ENCODE measurements at places on chromosomes 3 and 15.
A peak's percentile ranks its signal among the peaks of the same experiment; 100 is the strongest.

- H3K36me3 ChIP-seq: peaks cover 15% of the 10 kb centered on the region
- H3K4me3 ChIP-seq: no peak overlapping the region
- H3K4me1 ChIP-seq: peaks cover 6% of the 10 kb centered on the region
- no peaks in the 10 kb centered on the region for H3K27me3 ChIP-seq
- no peak for DNase-seq
- no peak overlapping the region for H3K27ac ChIP-seq
Measured at GRCh38 chr3:112611752-112612515, 29.0 kb downstream of the CCDC80 start.

GRCh38 chr3:160193644-160194192, 31.5 kb upstream of the C3orf80 start:
- no peak for DNase-seq
- no peaks in the 10 kb centered on the region for H3K36me3 ChIP-seq
- H3K27me3 ChIP-seq: no peaks in the 10 kb centered on the region
- no peaks in the 10 kb centered on the region for H3K4me1 ChIP-seq

- DNase-seq: no peak
- H3K27me3 ChIP-seq: no peaks in the 10 kb centered on the region
- H3K4me3 ChIP-seq: no peak overlapping the region
- peak overlapping the region; percentile 1 for H3K27ac ChIP-seq
- H3K36me3 ChIP-seq: peaks cover 10% of the 10 kb centered on the region
- peaks cover 66% of the 10 kb centered on the region for H3K4me1 ChIP-seq
Measured at GRCh38 chr3:38534180-38534579, 38.0 kb downstream of the EXOG start.

DNA sequence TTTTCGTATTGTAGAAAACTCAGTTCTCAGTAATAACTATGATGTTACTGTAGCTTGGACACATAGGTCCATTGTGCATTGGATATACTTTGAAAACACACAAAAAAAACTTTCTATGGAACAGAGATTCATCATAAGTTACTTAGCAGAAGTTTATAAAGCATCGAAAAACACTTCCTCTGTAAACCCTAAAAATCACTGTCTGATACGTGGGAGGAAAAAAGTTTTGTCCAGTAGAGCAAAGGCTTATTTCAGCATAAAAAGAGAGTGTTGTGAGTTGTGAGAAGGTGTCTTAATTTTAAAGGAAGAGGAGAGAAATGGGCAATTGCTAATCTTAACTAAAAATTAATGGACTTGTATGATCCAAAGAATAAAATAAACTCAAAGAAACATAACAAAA, 64.8 kb downstream of the OSTN start:
- H3K4me1 ChIP-seq: peaks cover 8% of the 10 kb centered on the region
- H3K36me3 ChIP-seq: no peaks in the 10 kb centered on the region
- H3K27ac ChIP-seq: no peak overlapping the region
- H3K4me3 ChIP-seq: peak overlapping the region; percentile 27
- no peak for DNase-seq

GRCh38 chr15:66851311-66852063, 149.5 kb downstream of the SMAD6 start:
- H3K4me3 ChIP-seq: peak overlapping the region; percentile 21
- peak overlapping the region; percentile 84 for H3K27ac ChIP-seq
- peak; percentile 93 for DNase-seq

DNA sequence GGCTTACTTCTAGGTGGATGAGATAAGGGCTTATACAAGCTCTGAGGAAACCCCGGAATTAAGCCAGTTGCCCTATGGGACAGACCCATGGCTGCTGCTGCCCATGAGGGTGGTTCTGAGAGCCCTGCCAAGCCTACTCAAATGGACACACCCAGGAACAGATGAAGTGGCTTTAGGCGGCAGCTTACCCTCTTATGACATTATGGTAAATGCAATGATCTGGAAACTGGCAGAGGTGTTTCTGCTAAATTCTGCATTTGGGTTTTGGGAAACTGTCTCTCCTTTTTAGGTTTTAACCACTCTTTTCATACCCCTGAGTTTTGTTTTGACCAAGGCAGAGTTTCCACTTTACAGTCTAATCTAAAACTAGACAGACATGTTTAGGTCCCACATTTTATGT, 9.0 kb upstream of the ZBED2 start:
- H3K4me1 ChIP-seq: no peaks in the 10 kb centered on the region
- no peak for DNase-seq
- H3K27me3 ChIP-seq: no peaks in the 10 kb centered on the region
- H3K27ac ChIP-seq: no peak overlapping the region
- no peak overlapping the region for H3K4me3 ChIP-seq
- no peaks in the 10 kb centered on the region for H3K36me3 ChIP-seq

DNA sequence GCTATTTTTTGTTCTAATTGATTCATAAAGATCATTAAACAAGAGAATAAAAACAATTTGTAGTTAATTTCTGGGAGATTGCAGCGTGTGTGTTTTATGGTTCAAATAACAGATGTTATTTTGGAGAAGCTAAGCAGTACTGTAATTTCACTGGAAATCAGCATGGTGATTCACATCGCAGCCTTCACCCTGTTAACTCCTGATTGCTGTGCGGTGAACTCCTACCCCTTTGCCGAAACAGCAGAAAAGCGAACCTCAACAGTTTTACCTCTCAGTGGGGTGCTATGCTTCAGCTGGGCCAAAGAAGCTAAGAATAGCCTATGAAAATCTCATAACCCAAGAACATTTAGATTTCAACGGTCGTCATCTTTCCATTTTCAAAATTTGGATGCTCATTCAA, 441.5 kb upstream of the RARB start:
- no peaks in the 10 kb centered on the region for H3K36me3 ChIP-seq
- H3K27me3 ChIP-seq: no peaks in the 10 kb centered on the region
- H3K4me3 ChIP-seq: no peak overlapping the region
- no peaks in the 10 kb centered on the region for H3K4me1 ChIP-seq
- no peak for DNase-seq

DNA sequence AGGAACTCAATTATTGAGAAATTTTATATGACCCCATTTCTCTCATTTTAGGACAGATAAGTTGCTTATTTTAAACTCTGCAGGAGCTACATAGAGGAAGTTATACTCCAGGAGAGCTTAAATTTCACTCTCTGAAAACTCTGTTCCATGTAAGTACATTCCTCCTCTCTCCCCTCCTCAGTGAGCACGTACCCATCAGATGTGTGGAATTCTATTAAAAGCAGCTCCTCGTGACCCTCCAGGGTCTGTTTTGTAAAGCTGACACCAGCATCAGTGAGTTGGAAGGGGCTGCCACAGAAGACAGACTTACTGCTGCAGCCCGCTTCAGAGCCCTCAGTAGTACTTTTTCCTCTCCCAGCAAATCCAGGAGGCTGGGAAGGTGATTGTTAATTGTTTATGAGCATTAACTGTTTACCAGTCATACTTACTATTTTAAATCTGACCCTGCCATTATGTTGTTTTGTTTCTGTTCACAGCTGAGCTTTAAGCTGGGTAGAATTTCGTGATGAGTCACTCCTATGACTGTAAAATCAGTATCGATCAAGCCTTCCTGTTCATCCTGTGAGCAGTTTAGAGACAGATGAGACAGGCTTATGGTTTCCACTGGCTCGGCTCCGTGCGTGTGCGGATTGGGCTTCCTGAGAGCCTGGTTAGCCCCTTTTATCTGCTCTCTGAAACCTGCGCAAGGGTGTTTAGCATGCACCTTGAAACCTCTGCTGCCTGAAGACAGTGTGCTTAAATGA, 20.4 kb downstream of the IGF1R start:
- H3K36me3 ChIP-seq: no peaks in the 10 kb centered on the region
- H3K4me3 ChIP-seq: no peak overlapping the region
- H3K27ac ChIP-seq: peak overlapping the region; percentile 34
- peaks cover 83% of the 10 kb centered on the region for H3K4me1 ChIP-seq
- DNase-seq: no peak

DNA sequence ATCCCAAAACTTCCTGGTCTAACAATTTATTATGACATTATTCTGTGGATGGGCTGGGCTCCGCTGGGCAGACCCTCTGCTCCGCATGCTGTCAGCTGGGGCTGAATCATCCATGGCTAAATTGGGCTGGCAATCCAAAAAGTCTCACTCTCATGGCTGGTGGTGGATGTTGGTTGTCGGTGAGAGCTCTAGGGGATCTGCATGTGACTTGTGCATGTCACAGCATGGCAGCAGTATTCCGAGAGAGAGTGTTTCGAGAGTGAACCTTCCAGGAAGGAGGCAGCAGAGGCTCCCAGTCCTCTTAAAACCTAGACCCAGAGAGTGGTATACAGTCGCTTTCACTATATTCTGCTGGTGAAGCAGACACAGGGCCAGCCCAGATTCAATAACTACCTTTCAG, 9.9 kb downstream of the RARB start:
- no peak overlapping the region for H3K4me3 ChIP-seq
- H3K27me3 ChIP-seq: no peaks in the 10 kb centered on the region
- DNase-seq: no peak
- no peaks in the 10 kb centered on the region for H3K36me3 ChIP-seq
- peaks cover 9% of the 10 kb centered on the region for H3K4me1 ChIP-seq
- no peak overlapping the region for H3K27ac ChIP-seq

DNA sequence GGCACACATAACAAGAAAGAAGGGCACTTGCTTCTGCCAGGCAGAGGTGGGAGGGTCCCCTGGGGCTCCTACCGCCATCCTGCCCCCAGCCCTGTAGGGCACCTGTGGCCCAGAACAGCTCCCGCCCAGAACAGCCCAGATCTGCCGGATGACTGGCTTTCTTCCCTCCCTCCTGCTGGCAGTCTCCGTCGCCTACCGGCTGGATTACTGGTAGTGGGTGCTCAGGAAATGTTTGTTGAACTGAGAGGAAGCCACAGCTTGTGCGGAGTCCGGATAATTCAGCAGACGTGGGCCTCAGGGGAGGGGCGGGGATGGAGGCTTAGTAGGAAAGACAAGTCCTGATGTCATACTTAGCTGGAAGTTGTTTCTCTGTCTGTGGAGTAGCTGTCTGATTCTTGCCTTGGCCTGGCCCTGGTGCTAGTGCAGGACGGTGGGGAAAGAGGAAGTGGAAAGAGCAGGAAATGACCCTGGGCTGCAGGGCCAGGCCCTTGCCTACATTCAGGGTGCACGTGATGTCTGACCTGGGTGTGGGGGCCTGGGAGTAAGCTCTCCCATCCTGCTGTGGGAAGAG, 6.7 kb downstream of the CCDC9B start:
- peak overlapping the region; percentile 36 for H3K4me3 ChIP-seq
- peaks cover 100% of the 10 kb centered on the region for H3K4me1 ChIP-seq
- H3K36me3 ChIP-seq: peaks cover 6% of the 10 kb centered on the region
- peak overlapping the region; percentile 94 for H3K27ac ChIP-seq
- no peaks in the 10 kb centered on the region for H3K27me3 ChIP-seq
- DNase-seq: peak; percentile 84

DNA sequence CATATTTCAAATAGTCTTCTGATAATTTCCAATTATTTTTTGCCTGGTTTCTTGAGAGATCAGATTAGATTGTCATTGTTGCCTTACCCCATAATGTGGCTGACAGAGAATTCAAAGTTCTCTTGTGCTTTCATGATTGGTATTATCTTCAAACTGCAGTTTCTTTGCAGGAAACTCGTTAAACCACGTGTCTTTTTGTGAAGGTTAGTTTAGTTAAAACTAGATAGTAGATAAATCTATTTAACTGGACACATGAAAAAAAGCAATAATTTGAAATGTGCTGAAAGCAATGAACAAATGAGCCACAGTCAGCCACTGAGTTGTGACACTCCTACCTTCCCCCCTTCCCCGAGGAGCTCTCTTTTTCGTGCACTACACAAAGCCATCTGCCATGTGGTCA, 327.5 kb upstream of the UMPS start:
- no peak overlapping the region for H3K4me3 ChIP-seq
- no peaks in the 10 kb centered on the region for H3K4me1 ChIP-seq
- no peaks in the 10 kb centered on the region for H3K36me3 ChIP-seq

DNA sequence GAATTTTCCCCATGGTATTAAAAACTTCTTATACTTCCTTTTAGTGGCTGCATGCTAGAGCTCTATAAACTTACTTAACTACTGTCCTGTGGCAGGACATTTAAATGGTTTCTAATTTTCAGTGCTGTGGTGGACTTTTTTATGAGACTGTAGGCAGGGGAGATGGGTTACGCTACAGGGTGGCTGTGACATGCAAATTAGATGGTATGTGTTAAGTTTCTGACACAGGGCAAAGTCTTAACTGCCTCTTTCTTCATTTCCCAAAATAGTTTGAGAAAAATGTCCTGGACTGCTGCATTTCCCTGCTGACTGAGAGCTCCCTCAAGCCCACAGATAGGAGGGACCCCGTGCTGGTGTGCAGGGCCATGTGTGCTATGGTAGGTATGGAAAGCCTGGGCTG, 22.0 kb downstream of the TGM4 start:
- H3K27me3 ChIP-seq: no peaks in the 10 kb centered on the region
- H3K4me3 ChIP-seq: no peak overlapping the region
- DNase-seq: no peak
- no peak overlapping the region for H3K27ac ChIP-seq
- H3K36me3 ChIP-seq: no peaks in the 10 kb centered on the region
- no peaks in the 10 kb centered on the region for H3K4me1 ChIP-seq

DNA sequence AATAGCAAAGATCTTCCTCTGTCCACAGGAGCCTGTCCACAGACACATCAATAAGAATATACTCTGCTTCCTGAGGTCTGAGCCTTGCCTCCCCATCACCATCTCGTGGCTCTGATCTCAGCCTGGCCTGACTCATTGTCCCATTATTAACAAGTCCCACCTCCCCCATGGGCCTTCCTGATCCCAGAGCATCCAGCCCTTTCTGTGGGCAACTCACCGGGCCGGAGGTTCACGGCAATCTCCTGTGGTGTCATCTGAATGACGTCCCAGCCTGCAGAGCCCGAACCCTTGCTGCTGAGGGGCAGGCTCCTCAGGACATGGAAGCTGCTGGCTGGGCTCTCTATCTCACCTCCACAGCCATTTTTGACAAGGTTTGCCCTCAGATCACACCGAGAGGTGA, 28.1 kb downstream of the ITGB5 start:
- H3K4me3 ChIP-seq: no peak overlapping the region
- H3K27ac ChIP-seq: peak overlapping the region; percentile 74
- H3K36me3 ChIP-seq: peaks cover 26% of the 10 kb centered on the region
- no peaks in the 10 kb centered on the region for H3K27me3 ChIP-seq
- H3K4me1 ChIP-seq: peaks cover 48% of the 10 kb centered on the region
- peak; percentile 38 for DNase-seq

- H3K27me3 ChIP-seq: no peaks in the 10 kb centered on the region
- H3K4me3 ChIP-seq: no peak overlapping the region
- peaks cover 93% of the 10 kb centered on the region for H3K36me3 ChIP-seq
- H3K4me1 ChIP-seq: no peaks in the 10 kb centered on the region
- H3K27ac ChIP-seq: no peak overlapping the region
Measured at GRCh38 chr15:22912256-22912655, 67.9 kb downstream of the CYFIP1 start.

- no peaks in the 10 kb centered on the region for H3K36me3 ChIP-seq
- no peak for DNase-seq
- no peak overlapping the region for H3K4me3 ChIP-seq
- no peak overlapping the region for H3K27ac ChIP-seq
- H3K27me3 ChIP-seq: no peaks in the 10 kb centered on the region
Measured at GRCh38 chr3:197454014-197454413, 101.8 kb downstream of the BDH1 start.

GRCh38 chr3:64909757-64910467, 222.1 kb upstream of the ADAMTS9 start:
- H3K4me3 ChIP-seq: no peak overlapping the region
- peaks cover 38% of the 10 kb centered on the region for H3K4me1 ChIP-seq
- no peak for DNase-seq
- H3K36me3 ChIP-seq: no peaks in the 10 kb centered on the region

All from heart left ventricle (tissue), 16 donors.